Psoas muscle (tissue), 8 donors: ENCODE measurements at places on chromosomes 1 and 21. TPM values are rescaled to one million over a fixed set of nuclear protein-coding genes. Genes with fewer than 3 reads are reported as not detected.

CD48 gene
- total RNA-seq: 1.7 TPM

PLA2G4A gene
- 0.44 TPM for total RNA-seq

DNA sequence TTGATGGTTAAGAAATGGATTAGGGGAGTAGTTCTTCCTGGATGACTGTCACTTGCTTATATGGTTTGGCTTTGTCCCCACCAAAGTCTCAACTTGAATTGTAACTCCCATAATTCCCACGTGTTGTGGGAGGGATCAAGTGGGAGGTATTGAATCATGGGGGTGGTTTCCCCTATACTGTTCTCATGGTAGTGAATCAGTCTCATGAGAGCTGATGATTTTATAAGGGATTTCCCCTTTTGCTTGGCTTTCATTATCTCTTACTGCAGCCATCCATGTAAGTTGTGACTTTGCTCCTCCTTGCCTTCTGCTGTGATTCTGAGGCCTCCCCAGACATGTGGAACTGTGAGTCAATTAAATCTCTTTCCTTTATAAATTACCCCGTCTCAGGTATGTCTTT, 1621.1 kb downstream of the MRPL39 start:
- H3K27ac ChIP-seq: no peak overlapping the region
- DNase-seq: no peak
- H3K4me1 ChIP-seq: no peaks in the 10 kb centered on the region
- H3K36me3 ChIP-seq: no peaks in the 10 kb centered on the region
- no peaks in the 10 kb centered on the region for H3K27me3 ChIP-seq

- no peak for DNase-seq
- no peak overlapping the region for H3K27ac ChIP-seq
- H3K4me1 ChIP-seq: no peaks in the 10 kb centered on the region
- H3K36me3 ChIP-seq: no peaks in the 10 kb centered on the region
Measured at GRCh38 chr1:105632342-105633196, 1423.9 kb upstream of the PRMT6 start.

DNA sequence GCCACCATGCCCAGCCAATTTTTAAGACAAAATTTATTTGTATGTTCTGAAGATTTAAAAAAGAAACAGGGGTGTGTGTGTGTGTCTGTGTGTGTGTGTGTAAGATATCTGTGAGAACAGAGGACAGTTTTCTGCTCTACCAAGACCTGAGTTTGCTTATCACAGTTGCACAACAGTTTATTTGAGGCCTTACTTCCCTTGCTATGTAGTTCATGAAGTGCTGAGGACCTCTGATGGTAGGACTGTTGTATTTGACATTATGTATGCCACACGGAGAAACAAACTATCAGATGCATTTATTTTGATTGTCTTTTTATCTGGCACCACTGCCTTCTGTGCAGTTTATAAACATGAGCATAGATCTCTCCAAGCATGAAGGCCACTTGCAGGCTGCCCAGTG, 355.2 kb downstream of the PBX1 start:
- no peak overlapping the region for H3K4me3 ChIP-seq
- no peaks in the 10 kb centered on the region for H3K27me3 ChIP-seq
- H3K27ac ChIP-seq: no peak overlapping the region
- no peaks in the 10 kb centered on the region for H3K36me3 ChIP-seq

GRCh38 chr1:18376661-18377060, 104.1 kb upstream of the KLHDC7A start:
- no peak overlapping the region for H3K4me3 ChIP-seq
- H3K4me1 ChIP-seq: no peaks in the 10 kb centered on the region

- H3K36me3 ChIP-seq: no peaks in the 10 kb centered on the region
- no peaks in the 10 kb centered on the region for H3K4me1 ChIP-seq
- no peak overlapping the region for H3K4me3 ChIP-seq
- H3K27me3 ChIP-seq: no peaks in the 10 kb centered on the region
- DNase-seq: no peak
Measured at GRCh38 chr1:244339073-244339692, 112.5 kb downstream of the ADSS2 start.

DNA sequence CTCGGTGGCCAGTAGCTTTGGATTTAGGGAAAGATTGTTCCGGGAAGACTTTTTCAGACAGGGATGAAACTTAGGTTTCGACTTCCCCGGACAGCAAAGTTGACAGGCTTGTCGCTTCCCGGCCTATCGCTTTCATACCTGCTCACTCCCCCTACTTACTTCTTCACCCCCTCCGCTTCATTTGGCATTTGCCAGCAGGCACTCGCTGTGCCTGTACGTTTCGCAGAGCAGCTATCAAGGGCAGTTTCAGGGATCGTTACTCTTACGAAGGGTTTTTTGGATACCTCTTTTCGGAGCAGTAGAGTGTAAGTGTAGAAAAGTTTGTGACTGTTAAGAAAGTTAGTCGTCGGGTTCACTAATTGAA, 393 bp downstream of the BLZF1 start:
- H3K27me3 ChIP-seq: no peaks in the 10 kb centered on the region
- no peak for DNase-seq
- peak overlapping the region; percentile 91 for H3K27ac ChIP-seq
- H3K4me3 ChIP-seq: peak overlapping the region; percentile 88
- H3K4me1 ChIP-seq: peaks cover 18% of the 10 kb centered on the region
